ENCODE measurements at places on chromosomes 6 and 20. TPM values are rescaled to one million over a fixed set of nuclear protein-coding genes. Genes with fewer than 3 reads are reported as not detected.

DNA sequence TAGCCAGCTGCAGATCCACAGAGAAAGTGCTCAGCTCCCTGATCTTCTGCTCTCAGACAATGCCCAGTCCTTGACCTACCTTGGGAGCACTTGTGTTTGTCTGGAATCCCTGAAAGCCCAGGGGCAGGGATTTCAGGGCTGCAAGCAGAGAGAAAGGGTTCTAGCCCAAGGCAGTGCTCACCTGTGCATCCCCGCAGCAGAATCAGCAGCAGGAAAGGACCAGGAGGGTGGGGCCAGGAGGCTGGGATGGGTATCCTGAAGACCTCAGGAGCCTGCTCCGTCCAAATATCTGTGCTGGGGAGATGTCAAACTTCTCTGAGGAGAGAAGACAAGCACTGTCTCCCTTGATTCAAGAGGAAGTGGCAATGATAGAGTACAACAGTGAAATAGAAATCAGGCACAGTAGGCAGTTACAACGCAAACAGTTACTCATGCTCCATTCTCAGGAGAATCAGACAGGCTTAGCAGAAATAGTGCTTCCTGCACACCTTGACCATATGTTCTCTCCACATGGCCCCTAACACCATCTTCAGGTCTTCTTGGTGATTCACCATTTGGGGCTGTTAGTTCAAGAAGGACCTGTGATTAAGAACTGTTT, 28.7 kb upstream of the SIRPG start:
- DNase-seq, result no peak
- H3K4me1 ChIP-seq, result peaks cover 19% of the 10 kb centered on the region
- peak overlapping the region; percentile 50 for H3K27ac ChIP-seq
- H3K4me3 ChIP-seq, result peak overlapping the region; percentile 38

DNA sequence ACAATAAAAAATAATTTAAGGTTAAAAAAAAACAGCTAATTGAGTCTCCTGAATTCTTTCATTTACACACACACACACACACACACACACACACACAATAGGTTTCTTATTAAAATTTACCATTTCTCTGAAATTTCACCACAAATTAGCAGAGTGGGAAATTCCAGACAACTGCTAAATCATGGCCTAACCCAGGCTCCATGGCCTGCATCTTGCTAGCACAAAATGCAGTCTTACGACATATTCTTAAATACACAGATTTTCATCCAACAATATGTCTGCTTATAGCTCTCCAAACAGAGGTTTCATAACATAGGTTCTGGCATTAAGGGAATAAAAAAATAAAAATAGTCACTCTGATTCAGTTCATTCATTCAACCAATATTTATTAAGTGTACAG, 46.9 kb downstream of the SOD2 start:
- H3K36me3 ChIP-seq, result no peaks in the 10 kb centered on the region
- H3K27me3 ChIP-seq, result no peaks in the 10 kb centered on the region
- H3K4me1 ChIP-seq, result no peaks in the 10 kb centered on the region
- H3K4me3 ChIP-seq, result no peak overlapping the region
- DNase-seq, result no peak

OR12D1 gene
- not detected for total RNA-seq

E2F1 gene
- 6.1 TPM for total RNA-seq

FAM110A gene
- 27.6 TPM for total RNA-seq

DNA sequence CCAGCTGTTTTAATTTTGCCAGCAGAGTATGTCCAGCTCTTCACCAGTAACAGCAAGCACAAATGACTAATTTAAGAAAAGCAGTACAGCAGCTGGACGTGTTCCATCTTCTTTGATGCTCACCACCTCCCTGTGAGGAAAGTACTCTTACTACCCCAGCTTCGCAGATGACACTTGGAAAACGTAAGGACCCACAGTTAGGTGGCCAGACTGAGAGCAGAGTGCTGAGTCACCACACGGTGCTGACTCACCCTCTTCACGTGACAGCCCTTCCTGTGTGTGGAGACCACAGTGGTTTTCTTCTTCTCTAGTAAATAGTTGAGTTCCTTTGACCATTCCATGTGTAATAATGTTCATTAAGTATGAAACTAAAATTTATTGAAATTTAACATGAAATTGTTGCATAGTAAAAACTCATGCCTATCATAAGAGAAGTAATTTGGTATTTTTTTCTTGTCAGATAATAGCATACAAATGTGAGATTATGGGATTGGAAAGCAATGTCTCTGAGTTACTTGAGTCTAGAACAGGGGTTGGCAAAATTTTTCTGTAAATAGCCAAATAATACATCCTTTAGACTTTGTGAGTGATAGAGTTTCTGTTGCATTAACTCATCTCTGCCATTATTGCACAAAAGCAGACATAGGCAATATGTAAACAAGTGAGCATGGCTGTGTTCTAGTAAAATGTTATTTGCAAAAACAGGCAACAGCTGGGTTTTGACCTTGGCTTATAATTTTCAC, 76.6 kb downstream of the SLX4IP start:
- peak; percentile 35 for DNase-seq
- no peaks in the 10 kb centered on the region for H3K27me3 ChIP-seq
- H3K4me3 ChIP-seq, result no peak overlapping the region
- H3K36me3 ChIP-seq, result no peaks in the 10 kb centered on the region
- H3K4me1 ChIP-seq, result no peaks in the 10 kb centered on the region
- H3K27ac ChIP-seq, result no peak overlapping the region

- H3K36me3 ChIP-seq, result no peaks in the 10 kb centered on the region
- DNase-seq, result no peak
- no peak overlapping the region for H3K27ac ChIP-seq
- H3K27me3 ChIP-seq, result peaks cover 8% of the 10 kb centered on the region
Observed at GRCh38 chr6:163165155-163165910, 249.2 kb upstream of the QKI start.

RSPO3 gene
- total RNA-seq, result not detected

ESF1 gene
- 10.9 TPM for total RNA-seq

DNA sequence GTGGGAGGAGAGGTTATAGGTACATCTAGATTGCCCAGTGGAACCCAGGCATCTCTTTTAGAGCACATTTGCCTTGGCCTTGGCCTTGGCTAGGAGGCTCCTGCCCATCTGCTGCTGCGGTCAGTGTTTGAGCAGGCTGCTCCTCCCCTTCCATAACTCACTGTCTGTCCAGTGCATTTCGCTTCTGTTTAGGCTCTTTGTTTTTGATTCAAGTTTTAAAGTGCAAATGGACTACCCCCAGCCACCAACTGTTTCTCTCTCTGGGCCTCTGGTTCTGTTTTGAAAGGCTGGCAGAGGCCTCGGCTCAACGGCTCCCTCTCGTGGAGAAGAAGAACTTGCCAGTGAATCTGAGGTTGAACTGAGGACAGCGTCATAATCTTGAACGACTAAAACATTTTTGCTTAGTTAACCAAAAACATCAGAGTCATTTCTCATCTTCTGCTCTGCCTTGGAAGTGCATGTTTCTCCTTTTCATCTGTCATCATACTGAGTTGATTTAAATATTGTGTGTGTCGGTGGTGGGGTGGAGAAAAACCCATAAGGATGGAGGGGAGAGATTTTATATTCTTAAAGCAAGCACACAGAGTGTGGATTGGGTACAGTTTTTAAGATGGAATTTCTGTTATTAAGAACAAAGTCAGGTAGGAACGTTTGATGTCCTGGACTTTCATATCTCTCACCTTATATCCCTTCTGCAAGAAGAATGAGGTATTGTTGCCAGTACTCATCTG, 171.4 kb downstream of the DTNBP1 start:
- DNase-seq, result peak; percentile 71
- no peaks in the 10 kb centered on the region for H3K27me3 ChIP-seq
- peaks cover 16% of the 10 kb centered on the region for H3K4me1 ChIP-seq
- H3K36me3 ChIP-seq, result peaks cover 7% of the 10 kb centered on the region

OSTM1 gene
- total RNA-seq, result 43.7 TPM

GRCh38 chr6:44235891-44236516, 10.9 kb upstream of the HSP90AB1 start:
- no peaks in the 10 kb centered on the region for H3K4me1 ChIP-seq
- DNase-seq, result no peak
- no peaks in the 10 kb centered on the region for H3K36me3 ChIP-seq
- H3K27me3 ChIP-seq, result no peaks in the 10 kb centered on the region
- H3K27ac ChIP-seq, result no peak overlapping the region

GTSF1L gene
- total RNA-seq, result not detected

DNA sequence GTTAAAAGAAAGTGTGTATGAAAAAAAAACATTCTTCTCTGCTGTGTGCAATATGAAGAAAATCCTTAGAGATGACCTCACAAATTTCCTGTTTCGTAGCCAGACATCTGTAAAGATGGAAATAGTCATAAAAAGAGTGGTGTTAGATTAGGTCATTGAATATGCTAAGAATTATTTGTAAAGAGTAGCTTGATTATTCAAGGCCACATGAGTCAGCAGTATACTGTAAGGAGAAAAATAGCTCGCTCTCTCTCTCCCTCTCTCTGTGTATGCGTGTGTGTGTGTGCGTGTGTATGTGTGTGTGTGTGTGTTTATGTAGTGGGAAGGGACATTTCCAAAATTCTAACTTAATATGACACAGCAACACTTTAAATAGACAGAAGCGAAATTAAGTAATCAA, 78.8 kb downstream of the PTCHD4 start:
- no peaks in the 10 kb centered on the region for H3K36me3 ChIP-seq
- no peaks in the 10 kb centered on the region for H3K27me3 ChIP-seq
- no peak overlapping the region for H3K4me3 ChIP-seq
- DNase-seq, result no peak
- H3K4me1 ChIP-seq, result no peaks in the 10 kb centered on the region

- H3K27ac ChIP-seq, result no peak overlapping the region
- no peaks in the 10 kb centered on the region for H3K27me3 ChIP-seq
- no peak overlapping the region for H3K4me3 ChIP-seq
- no peaks in the 10 kb centered on the region for H3K4me1 ChIP-seq
- no peak for DNase-seq
Observed at GRCh38 chr6:68226460-68226859, 408.6 kb upstream of the ADGRB3 start.

CASP8AP2 gene
- total RNA-seq, result 32.3 TPM

LHFPL5 gene
- not detected for total RNA-seq

GRCh38 chr6:77136086-77136485, 327.2 kb downstream of the HTR1B start:
- H3K4me1 ChIP-seq, result no peaks in the 10 kb centered on the region
- no peaks in the 10 kb centered on the region for H3K36me3 ChIP-seq
- H3K4me3 ChIP-seq, result no peak overlapping the region
- H3K27ac ChIP-seq, result no peak overlapping the region
- no peak for DNase-seq

DNA sequence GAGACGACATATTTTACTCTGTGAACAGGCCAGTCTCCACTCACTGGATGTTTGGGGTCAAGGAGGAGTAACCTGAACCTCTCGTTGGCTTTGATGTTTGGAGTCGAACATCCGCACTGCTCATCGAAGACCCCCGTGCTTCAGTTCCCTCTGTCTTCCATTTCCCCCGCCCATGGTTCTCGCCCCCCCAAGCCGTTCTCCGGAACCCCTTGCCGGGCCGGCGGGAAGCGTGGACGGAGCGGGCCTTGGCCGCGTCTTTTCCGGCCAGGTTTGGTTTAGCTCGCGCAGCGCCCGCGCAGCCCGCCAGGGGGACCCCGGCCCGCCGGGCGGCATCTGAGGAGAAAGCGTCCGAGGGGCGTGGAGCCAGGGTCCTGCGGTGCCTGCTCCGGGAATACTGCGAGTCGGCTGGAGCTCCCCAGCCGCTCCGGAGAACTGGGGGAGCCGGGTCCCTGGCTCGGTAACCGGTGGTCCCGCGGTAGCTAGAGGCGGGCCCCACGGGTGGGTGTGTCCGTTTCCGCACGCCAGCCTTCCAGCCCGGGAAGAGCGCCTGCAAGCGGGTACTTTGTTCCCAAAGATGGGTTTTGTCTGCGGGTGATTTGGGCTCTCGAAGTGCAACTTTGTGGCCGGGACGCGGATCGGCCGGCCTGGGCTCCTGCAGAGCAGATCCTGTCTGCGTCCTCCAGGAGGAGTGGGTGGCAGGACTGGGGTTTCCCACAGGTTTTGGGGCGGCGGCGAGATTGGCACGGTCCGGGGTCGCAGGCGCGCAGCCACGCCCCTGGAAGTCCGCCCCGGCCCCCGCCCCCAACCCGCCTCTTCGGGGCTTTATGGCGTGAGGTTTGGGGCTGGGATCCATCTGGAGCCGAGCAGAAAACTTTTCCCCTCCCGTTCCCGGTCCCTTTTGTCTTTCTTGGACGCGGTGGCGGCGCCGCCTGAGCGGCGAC, at the start of gene TMEM200A:
Gene TMEM200A (plus strand): TSS at position 852 of the 941 bp plus-strand sequence. CDS start 74,406 bp downstream, outside the sequence.
- peak within 1 kb of the TSS; percentile 79 for H3K4me3 ChIP-seq
- H3K27me3 ChIP-seq, result no peaks in the 10 kb centered on the region
- peaks cover 3% of the 10 kb centered on the region for H3K4me1 ChIP-seq
- DNase-seq, result peak; percentile 24

- H3K27ac ChIP-seq, result no peak overlapping the region
- no peaks in the 10 kb centered on the region for H3K4me1 ChIP-seq
- no peak overlapping the region for H3K4me3 ChIP-seq
- no peak for DNase-seq
- no peaks in the 10 kb centered on the region for H3K36me3 ChIP-seq
Observed at GRCh38 chr6:132369526-132369925, 31.7 kb downstream of the MOXD1 start.

LY6G6D gene
- total RNA-seq, result not detected

DNA sequence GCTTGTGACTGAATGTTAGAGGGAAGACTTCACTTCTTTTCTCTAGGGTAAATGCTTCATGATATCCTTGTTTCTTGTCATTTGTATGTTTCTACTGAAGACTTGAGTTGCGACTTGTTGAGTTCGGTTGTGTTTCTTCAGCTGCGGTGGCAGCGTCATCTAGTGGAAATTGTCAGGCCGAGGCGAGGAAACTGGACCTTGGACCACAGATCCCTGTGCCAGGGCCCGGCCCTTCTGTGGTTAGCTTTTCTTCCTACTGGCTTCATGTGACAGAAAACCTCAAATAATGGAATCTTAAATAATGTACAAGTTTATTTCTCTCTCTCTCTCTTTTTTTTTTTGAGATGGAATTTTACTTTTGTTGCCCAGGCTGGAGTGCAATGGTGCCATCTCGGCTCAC, 12.4 kb downstream of the MTHFD1L start:
- H3K27ac ChIP-seq, result no peak overlapping the region
- no peaks in the 10 kb centered on the region for H3K4me1 ChIP-seq
- no peaks in the 10 kb centered on the region for H3K27me3 ChIP-seq
- H3K4me3 ChIP-seq, result no peak overlapping the region

TXLNB gene
- total RNA-seq, result 0.73 TPM

DNA sequence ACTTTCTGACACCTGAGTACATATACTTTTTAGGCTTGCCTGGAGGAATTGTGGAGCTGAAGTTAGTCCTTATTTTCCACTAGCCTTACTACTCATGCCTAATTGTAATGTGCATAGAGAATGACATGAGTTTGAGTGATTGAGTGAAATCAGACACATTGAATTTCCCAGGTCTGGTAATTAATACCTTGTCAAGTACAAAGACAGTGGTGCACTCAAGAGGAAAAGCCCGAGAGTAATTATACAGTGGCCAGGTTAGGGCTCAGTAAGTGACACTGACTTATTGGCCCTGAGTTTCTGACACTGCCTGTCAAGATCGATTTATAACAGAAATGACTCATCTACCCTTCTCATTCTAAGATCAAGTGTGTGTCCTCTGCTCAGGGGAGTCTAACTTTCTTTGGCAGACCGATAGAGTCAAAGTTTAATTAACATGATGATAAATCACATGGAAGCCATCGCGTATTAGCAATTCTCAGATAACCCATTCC, 288.3 kb downstream of the TPBG start:
- H3K4me3 ChIP-seq, result no peak overlapping the region
- DNase-seq, result no peak
- H3K4me1 ChIP-seq, result no peaks in the 10 kb centered on the region
- no peak overlapping the region for H3K27ac ChIP-seq

- no peak overlapping the region for H3K27ac ChIP-seq
- no peak overlapping the region for H3K4me3 ChIP-seq
- no peaks in the 10 kb centered on the region for H3K27me3 ChIP-seq
Observed at GRCh38 chr6:44044154-44044539, 83.1 kb downstream of the MRPL14 start.

LGSN gene
- total RNA-seq, result 0.23 TPM
